Stimulated activated CD4-positive, alpha-beta T cell treated with anti-CD3 and anti-CD28 coated beads, Interleukin-12 subunit alpha, Interleukin-12 subunit beta, amount 100 ng/mL, for 48 hours (primary cell): ENCODE measurements at places on chromosomes 2 and 18.

DNA sequence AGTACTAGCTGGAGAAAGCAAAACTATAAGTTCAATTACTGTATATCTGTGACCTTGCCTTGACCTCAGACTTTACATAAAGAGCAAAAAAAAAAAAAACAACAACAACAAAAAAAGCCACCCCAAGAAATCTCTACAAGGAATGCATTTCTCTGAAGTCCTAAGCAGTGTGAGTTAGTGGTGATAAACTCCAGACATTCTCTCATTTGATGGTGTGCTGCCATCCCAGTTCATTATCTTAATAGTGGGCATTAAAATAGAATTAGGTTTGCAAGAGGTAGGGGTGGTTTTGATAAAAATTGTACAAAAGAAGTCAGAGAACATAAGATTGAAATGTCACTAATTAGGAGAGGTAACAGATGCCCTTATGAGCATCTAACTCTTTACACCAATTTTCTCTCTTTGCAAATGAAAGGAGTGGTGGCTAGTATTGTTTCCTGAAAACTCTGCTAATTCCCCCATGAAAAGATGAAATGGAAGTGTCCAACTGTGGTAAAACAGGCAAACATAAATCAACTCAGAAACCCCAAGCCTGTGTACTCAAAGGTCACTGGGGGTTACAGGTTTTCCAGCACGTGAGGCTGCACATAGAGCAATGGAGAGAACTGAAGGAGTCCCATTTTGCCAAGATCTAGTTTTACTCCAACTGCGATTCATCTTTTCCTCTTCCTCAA is 131.9 kb downstream of the MEIS1 start:
- no peak for DNase-seq

DNA sequence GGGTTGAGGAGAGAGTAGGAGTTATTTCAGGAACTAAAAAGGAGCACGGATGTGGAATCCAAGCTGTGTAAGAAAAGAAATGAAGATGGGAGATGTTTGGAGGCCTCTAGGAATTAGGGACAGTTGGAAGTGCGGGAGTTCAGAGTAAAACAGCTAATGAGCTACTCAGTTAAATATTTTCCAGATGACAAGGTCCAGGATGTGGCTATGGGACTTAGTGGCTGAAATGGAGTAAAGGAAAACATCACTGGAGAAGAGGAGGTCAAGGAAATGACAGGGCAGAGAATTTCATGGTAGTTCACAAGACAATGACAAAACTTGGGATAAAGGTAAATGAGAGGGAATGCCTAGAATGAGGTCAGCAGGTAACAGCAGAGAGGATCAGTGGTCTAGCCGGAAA is 13.0 kb downstream of the GPR155 start:
- DNase-seq, result no peak

DNA sequence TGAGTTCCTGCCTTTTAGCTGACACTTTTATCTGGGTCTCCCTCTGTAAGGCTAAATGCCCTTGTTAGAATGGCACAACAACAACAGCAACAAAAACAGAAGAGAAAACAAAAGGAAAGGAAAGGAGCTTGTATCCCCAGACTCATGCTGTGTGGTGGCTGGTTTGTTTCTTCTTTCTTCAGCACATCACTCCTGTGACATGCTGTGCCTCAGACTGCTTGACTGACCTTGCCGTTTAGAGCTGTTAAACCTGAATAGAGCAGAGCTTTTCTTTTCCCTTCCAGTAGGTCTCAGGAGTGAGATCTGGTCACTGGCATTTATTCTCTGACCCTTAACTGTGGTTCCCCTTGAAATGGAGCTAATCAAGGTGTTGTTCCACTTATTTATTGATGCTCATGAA is 18.9 kb downstream of the GALNT13 start:
- no peak for DNase-seq

DNA sequence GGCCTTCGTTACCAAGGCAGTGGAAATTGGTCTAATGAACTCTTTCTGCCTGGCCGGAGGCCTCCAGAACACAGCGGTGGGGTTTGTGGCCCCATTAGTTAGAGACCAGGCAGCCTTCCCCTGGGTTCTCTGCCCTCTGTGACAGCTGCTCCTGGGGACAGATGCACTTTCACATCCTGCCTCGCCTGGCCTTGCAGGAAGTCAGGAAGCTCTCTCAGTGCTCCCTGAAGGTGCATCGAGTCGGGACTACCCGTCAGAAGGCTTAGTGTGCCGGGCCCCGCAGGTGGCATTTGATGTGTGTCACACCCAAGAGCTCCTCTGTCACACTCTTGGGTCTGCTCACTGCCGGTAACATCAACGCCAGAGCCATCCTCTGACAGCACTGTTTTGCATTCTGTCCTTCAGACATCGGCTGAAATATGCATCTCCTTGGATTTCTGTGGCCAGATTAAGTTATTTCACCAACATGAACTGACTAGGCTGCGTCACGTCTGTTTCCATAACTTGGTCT is 158.3 kb downstream of the LDLRAD4 start:
- DNase-seq, result peak; percentile 60

DNA sequence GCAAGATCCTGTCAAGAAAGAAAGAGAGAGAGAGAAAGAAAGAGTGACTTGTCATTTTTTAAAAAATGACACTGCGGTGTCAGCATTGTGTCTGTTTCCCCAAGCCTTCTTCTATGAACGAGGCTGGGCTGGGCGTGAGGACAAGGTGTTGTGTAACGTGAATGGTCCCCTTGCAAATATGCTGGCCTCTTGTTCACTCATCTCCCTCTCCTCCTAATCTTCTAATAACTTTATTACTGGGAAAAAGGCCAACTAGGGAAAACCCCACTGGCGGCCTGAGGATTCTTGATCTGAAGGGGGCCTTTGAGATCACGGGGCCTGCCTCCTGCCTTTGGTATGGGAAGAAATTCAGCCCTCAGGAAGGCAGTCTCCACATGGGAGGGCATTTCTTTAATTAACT is 163.1 kb downstream of the MIB1 start:
- no peak for DNase-seq

GRCh38 chr2:139059617-139060016 is 279.4 kb upstream of the NXPH2 start:
- no peak for DNase-seq

DNA sequence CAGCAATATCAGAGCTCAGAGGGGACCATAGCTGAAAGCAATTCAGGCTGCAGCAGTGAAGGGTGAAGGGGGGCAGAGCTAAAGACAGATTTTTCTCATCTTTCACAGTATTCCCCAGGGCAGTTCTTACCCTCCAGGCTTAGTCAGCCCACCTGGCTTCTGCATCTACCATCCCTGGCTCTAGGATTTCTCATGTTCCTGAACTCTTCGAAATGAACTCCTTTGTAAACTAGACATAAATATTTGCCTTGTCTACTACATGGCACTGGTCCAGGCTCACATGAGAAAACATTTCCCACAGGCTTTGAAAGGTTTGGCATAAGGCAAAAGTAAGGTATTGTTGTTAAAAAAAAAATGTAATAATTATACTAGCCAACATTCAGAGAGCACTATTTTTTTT is 23.6 kb upstream of the NEB start:
- DNase-seq, result no peak

- no peak for DNase-seq
Observed at GRCh38 chr2:205283736-205284270, 398.5 kb upstream of the NRP2 start.
